ENCODE measurements at places on chromosomes 4 and X.

DNA sequence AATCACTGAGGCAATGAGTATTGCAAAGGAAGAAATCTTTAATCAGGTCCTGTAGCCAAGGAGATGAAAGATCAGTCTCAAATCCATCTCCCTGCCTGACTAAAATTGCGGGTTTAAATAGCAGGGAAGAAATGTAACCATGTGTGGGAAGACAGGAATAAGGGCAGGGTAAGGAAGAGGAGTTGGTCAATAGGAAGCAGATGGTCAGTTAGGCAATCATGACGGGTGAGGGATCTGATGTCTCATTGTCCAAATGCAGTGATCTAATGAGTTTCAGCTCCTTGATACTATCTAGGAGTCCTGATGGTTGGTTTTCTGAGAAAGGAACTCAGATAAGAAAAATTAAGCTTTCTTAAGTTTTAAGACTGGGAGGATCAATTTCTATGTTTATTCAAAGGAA lies 200.8 kb downstream of the SPATA18 start:
- no peak for DNase-seq

DNA sequence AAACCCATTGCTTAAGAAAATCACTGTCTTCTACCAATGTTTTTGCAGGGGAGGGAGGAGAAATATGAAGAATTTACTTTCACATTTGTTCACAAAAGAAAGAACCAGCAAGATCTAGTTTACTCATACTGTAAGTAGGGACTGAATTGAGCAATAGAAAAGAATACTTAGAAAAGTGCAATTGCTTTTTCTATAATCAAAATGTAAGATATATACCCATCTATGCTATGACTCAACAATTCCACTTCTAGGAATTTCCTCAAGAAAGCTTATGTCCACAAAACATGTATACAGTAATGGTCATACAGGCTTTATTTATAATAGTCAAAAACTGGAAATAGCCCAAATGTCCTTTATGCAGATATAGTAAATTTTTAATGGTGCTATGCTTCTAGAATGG lies 196.4 kb downstream of the LRBA start:
- DNase-seq = no peak

- DNase-seq = no peak
These were observed 597.7 kb downstream of the MID1IP1 start for GRCh38 chrX:39398963-39399261.

GRCh38 chr4:122968227-122968812 lies 45.9 kb upstream of the NUDT6 start:
- DNase-seq = no peak

- DNase-seq = peak; percentile 92
These were observed at the start of gene ZNF81 for GRCh38 chrX:47836164-47837072. TSS of gene ZNF81 (plus strand) at chrX:47836902. CDS start at chrX:47846268, 9,366 bp downstream.

DNA sequence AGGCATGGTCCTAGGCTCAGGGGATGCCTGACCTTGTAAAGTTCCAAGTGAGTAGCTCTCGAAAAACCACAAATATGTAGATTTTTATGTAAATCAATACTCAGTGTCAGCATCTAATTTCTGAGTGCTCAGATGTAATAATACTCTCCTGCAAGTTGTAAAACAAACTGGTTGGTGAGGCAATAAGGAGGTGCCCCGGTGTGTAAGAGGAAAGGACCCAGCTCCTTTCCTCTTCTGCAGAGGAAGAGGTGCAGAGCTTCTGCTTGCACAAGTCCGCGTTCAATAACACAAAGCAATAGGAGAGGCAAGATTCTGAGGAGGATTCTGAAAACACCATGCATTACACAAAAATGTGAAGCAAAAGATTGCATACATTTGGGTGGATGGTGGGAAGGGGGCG lies 43.6 kb upstream of the ENPP6 start:
- no peak for DNase-seq

GRCh38 chr4:145279122-145279960 lies 99.0 kb upstream of the OTUD4 start:
- no peak for DNase-seq

- DNase-seq = no peak
These were observed 277.9 kb downstream of the CFAP299 start for GRCh38 chr4:80613470-80613869.

DNA sequence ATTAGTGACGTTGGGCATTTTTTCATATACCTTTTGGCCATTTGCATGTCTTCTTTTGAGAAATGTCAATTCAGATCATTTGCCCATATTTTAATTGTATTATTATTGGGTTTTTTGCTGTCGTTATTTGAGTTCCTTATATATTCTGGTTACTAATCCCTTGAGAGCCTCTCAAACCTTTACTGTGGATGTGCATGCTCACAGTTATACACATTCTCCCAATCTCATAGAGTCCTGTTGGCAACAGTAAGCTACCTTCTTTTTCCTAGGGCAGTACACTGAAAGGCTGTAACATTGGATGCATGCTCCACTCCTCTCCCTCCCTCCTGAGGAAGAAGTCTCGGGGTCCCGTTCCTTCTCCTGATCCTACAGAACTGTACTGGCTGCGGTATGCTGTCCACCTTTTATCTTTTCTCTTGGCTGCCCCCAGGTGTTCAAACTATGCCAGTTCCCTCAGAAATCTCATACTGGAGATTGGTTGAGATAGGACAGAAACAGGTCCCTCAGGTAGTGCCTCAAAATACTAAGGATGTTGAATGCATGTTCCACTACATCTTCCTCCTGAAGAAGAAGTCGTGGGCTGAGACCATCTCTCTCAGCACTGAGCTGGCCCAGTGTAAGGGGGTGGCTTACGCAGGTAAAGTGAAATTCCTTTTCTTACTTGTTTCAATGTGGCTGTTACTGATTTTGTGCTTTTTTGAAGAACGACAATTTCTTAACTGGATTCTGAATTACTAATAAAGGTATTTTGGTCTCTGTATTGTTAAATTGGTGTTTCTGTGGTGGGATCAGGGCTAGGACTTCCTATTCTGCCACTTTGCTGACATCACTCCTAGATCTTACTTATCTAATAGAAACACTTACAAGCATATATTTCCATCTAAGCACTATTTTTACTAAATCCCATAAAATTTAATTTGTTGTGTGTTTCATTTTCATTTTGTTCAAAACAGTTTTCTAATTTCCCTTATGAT lies 145.4 kb upstream of the HUWE1 start:
- DNase-seq = peak; percentile 56

DNA sequence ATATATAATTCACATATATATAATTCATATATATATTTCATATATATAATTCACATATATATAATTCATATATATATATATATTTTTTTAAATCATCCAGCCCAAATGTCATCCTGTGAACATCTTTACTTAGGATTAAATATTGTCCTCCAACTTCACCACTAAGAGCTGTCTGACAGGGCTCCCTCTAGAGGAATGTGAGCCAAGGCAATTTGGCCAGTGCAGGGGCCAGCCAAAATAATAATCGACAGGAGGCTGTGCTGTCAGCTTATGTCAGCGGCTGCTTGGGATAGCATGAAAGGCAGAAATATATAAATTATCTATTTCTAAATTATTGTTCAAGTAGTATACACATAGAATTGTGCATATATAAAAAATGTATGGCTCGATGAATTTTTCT lies 29.5 kb downstream of the EGFL6 start:
- no peak for DNase-seq

DNA sequence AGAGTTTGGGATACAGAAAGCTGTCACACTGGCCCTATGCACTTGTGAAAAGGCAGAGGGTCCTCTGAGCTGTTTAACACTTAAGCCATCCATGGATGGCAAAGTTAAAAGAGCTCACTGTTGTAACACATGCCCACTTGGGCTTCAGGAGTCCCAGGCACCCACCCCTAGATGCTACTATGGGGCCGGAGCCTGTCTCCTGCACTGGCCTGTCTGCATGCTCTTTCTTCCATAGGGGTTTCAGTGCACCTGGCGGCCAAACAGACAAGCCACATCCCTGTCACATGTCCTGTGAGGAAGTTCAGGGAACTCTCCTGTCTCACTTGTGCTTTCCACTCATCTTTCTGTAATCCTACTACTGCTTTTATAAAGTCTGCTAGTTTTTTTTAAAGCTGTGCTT lies 2586.0 kb downstream of the PCDH7 start:
- no peak for DNase-seq

DNA sequence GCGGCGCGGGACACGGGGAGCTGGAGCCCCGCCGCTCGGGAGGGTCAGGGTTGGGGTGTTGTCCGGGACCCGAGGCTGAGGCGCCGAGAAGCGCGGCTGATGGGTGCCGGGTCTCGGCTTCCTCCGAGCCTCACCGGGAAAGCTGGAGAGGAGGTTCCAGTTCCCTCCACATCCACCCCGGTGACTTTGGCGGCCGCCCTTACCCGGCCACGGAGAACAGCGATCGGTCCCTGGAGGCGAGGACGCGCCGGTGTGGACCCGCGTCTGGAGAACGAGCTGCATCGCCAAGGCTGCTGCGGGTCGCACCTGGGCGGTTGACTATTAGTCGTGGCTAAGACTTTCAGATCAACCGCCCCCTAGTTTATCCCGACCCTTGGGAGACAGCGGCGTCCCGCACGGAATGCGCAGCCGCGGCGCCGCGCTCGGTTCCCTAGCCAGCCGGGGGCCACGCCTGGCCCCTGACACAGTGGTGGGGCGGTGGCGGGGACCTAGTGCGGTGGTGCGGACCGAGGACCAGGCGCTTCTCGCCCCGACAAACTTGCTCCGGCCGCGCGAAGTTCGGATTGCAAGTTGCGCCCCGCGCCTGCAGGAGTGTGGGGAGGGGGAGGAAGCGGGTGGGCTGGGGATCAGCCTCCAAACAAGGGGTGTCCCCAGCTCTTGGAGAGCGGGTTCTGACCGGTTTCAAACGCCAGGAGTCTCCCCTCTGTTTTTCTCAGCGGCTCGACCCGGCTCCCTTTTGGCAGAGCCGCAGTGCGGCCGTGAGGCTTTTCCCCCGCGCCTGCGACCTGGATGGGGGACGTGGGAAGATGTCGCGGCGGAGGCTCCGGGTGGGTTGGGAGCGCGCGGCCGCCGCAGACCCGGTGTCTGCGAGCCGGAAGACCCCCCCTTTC lies 568 bp downstream of the FHDC1 start:
- DNase-seq = no peak

DNA sequence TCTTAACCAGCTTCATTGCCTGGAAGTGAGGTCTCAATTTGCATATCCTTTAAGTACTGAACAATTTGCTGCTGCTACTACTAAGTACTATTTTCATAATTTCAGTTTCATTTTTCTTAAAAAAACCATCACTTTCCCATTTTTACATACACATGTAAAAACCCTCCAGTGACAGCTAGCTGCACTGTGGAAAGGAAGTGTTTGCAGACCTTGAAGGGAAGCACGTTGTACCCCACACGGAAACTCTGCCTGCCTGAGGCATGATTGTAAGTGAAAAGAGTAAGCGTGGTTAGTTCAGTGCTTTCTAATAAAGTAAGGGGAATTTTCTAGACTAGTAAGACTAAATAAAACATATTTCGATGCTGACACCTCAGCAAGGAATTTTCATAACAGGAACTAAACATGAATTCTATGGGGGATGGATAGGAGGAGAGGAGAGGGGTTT lies 103.6 kb downstream of the RAPGEF2 start:
- DNase-seq = no peak

GRCh38 chr4:183612329-183613250 lies 46.4 kb downstream of the RWDD4 start:
- no peak for DNase-seq

DNA sequence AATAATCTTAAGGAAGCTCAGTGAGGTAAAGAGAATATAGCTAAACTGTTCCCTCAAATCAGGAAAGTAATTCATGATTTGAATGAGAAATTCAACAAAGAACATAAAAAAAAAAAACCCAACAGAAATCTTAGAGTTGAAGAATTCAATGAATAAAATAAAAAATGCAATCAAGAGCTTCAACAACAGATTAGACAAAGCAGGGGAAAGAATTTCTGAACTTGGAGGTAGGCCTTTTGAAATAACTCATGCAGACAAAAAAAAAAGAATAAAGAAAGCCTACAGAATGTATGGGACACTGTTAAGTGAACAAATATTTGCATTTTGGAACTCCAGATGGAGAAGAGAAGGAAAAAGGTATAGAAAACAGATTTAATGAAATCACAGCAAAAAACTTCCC lies 77.9 kb downstream of the CBR4 start:
- DNase-seq = no peak

GRCh38 chr4:83012200-83012686 lies 1.6 kb upstream of the LIN54 start:
- DNase-seq = no peak

GRCh38 chr4:122742933-122743829 lies 10.7 kb downstream of the BBS12 start:
- no peak for DNase-seq
